ENCODE measurements at places on chromosomes 16 and 17.
A peak's percentile ranks its signal among the peaks of the same experiment; 100 is the strongest.

GRCh38 chr17:41496803-41497484 lies 7.2 kb upstream of the KRT36 start:
- DNase-seq, result peak; percentile 64
- H3K4me3 ChIP-seq, result no peak overlapping the region
- peaks cover 12% of the 10 kb centered on the region for H3K4me1 ChIP-seq
- H3K27me3 ChIP-seq, result peaks cover 39% of the 10 kb centered on the region

- no peak overlapping the region for H3K4me3 ChIP-seq
- peaks cover 47% of the 10 kb centered on the region for H3K36me3 ChIP-seq
- H3K4me1 ChIP-seq, result no peaks in the 10 kb centered on the region
- no peaks in the 10 kb centered on the region for H3K27me3 ChIP-seq
- no peak for DNase-seq
- H3K27ac ChIP-seq, result peak overlapping the region; percentile 62
Observed at GRCh38 chr17:3929181-3929580, 12.9 kb upstream of the P2RX1 start.

DNA sequence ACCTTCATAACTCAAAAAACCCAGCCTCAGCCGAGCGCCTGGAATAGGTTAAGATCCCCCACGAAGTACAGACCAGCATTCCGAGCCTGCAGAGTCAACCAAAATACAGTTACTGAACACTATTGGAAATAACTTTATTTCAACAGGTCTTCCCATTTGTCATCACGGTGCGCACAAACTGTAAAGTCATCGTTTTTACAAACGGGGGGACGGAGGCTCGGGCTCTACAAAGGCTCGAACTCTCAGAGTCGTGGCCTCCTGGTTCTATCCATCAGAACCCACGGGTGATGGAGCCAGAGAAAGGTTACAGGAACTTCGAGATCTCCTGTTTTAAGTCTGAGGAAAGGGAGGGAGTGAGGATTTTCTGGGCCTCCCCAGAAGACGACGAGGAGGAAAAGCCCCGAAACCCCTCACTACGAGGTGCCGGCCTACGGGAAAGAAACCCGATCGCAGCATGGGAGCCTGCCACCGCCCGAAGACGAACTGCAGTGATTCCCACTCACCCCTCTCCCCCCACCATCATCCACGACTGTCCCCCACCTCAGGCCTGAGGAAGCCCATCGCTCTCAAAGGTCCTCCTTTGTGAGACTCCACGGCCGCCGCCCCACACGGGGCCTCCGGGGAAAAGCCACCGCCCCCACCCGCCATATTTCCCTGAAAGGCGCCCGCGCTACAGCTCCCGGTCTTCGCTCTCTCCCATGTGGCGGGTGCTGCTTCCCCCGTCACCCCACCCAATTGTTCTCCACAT lies 917 bp downstream of the YWHAE start:
- H3K4me1 ChIP-seq, result peaks cover 43% of the 10 kb centered on the region
- peak overlapping the region; percentile 100 for H3K4me3 ChIP-seq
- no peak for DNase-seq

DNA sequence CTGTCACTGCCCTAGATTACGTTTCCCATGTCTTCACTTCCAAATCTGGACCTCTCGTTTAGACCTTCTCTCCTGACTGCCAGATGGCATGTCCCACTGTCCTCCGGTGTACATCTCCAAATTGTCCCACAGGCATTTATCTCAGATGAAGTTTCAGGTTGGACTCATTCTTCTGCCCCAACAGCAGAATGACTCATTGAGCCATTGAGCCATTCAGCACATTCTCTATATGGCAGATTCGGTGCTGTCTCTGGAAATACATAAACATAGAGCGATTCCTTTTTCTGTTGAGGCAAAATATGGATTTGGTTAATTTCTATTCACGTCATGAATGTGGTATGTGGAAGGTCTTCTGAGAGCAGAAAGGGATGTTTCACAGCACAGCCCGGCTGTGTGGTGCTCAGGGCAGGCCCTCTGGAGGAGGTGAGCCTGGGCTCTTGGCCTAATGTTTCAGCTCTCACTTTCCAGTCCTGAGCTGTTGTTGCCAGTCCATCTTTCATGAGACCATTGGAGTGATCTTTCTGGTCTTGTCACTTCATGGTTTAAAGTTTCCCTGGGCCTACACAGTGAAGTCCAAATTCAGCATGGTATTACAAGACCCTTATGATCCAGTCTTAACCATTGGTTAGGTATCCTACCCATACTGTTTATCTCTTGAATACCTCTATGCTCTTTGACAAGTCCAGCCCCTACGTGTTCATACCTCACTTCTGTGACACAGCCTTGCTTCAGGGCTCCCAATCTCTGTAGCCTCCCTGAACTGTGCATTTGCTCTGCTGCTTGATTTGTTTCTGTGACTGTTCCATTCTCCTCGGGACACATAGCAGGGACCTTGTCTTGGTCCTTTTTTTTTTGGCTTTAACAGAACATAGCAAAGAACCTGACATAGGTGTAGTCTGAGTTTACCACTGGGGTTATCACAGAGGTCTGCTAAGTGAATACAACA lies 15.9 kb downstream of the HAPSTR1 start:
- no peak overlapping the region for H3K27ac ChIP-seq
- H3K4me3 ChIP-seq, result peak overlapping the region; percentile 30
- H3K4me1 ChIP-seq, result peaks cover 44% of the 10 kb centered on the region
- no peaks in the 10 kb centered on the region for H3K27me3 ChIP-seq
- peaks cover 38% of the 10 kb centered on the region for H3K36me3 ChIP-seq

GRCh38 chr16:57140931-57141668 lies 44.7 kb downstream of the PSME3IP1 start:
- DNase-seq, result no peak
- H3K4me3 ChIP-seq, result no peak overlapping the region
- peaks cover 43% of the 10 kb centered on the region for H3K4me1 ChIP-seq
- H3K27ac ChIP-seq, result no peak overlapping the region
- peaks cover 22% of the 10 kb centered on the region for H3K36me3 ChIP-seq

DNA sequence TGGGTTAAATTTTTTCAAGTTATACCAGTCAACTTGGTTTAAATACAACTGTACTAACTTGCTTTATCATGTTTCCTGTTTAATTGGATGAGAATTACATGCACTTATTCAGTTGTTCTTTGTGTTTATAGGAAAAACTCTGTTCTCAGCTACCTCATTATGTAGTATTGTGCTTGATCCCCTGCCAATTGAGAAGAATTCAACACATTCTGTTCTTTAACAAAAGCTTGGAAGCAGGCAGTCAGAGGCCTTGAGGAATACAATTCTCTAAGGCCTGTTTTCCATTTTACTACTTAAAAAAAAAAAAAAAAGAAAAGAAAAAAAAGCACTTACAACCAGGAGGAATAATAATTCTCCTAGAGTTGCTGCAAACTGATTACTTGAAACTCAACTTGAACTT lies 60.6 kb upstream of the CMIP start:
- H3K36me3 ChIP-seq, result peaks cover 6% of the 10 kb centered on the region
- H3K4me1 ChIP-seq, result no peaks in the 10 kb centered on the region
- DNase-seq, result no peak
- no peak overlapping the region for H3K4me3 ChIP-seq
- no peak overlapping the region for H3K27ac ChIP-seq

DNA sequence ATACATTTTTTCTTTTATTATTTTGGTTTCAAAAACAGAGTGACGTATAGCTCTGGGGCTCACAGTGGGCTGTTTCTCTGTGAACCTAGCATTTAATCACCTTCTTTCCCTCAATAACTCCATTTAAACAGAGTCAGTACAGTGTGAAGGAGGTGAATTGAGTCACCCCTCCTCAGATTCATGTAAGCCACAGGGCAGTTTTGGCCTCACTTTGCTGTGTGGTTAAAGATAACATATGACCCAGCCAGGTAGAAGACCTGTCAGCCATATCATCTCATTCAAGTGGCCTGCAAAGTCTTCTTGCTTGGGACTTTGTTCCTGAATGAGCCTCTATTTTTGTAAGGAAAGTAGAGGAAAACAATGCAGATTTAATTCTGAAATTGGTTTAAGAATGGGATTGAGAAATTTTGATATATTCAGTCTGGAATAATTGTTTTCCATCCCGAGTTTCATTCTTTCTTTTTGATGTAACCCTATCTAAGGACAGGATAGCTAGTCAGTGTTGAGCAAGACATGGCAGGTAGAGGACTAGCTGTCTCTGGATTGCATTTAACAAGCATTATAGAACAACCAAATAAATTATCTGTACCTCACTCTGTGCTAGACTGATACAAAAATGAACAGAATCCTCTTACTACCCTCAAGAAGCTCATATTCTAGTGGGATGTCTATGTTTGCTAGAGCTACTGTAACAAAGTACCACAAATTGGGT lies 13.1 kb downstream of the MAP2K6 start:
- no peaks in the 10 kb centered on the region for H3K27me3 ChIP-seq
- H3K4me1 ChIP-seq, result peaks cover 42% of the 10 kb centered on the region
- H3K4me3 ChIP-seq, result no peak overlapping the region
- H3K36me3 ChIP-seq, result peaks cover 2% of the 10 kb centered on the region
- DNase-seq, result no peak

DNA sequence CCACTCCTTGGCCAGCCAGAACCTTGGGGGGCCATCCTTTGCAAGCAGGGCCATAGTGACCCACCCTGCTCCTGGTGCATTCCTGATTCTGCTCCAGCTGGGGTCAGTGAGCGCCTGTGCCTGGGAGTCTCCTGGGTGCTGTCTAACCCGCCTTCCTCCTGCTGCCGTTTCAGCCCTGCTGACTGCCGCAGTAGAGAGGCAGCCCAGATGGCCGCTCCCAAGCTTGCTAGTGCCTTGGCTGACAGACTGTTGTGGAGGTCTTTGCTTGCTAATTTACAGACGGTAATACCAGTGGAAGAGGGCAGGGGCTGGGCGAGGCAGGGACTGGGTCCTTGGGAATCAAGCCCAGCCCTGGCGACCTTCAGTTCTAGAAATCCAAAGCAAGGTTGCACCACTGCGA lies 99.6 kb downstream of the SOCS1 start:
- no peak for DNase-seq
- peaks cover 27% of the 10 kb centered on the region for H3K4me1 ChIP-seq
- H3K36me3 ChIP-seq, result peaks cover 66% of the 10 kb centered on the region
- H3K27me3 ChIP-seq, result no peaks in the 10 kb centered on the region
- H3K4me3 ChIP-seq, result no peak overlapping the region
- no peak overlapping the region for H3K27ac ChIP-seq

DNA sequence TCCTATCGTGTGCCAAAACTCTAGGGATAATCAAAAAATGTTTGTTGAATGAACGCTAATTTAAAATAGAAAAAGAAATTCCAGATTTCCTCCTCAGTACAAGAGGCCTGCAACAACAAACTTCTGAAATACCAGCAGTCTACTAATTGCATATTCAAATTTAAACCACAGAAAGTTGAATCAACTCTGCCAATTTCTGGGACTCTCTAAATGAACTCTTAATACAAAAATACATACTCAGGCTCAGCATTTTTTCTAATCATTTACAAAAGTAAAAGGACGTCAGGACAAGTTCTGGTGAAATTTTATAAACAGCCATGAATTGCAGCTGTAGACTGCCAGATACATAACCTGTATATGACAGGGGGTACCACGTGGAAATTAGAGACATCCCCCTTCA lies 49.0 kb downstream of the KANSL1 start:
- peaks cover 59% of the 10 kb centered on the region for H3K4me1 ChIP-seq
- H3K36me3 ChIP-seq, result peaks cover 10% of the 10 kb centered on the region
- no peak for DNase-seq
- H3K27ac ChIP-seq, result peak overlapping the region; percentile 84
- peak overlapping the region; percentile 52 for H3K4me3 ChIP-seq

DNA sequence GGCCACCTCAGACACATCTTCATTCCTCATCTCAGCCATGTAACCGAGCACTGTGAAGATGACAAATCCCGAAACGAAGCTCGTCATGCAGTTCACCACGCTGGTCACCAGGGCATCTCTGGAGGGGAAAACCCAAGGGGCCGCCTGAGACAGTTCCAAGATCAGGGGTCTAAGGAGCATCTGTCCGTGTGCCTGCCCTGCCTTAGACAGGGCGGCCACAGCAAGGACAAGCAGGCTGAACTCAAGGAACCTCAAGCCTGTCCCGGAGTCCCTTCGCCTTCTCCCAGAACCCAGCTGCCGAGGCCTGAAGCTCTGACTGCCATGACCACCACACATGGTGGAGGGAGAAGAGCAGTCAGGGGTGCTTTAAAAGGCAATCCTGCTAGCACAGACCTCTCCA lies 22.7 kb downstream of the SLC6A4 start:
- H3K36me3 ChIP-seq, result peaks cover 4% of the 10 kb centered on the region
- H3K27ac ChIP-seq, result peak overlapping the region; percentile 77
- no peak overlapping the region for H3K4me3 ChIP-seq
- DNase-seq, result peak; percentile 43
- peaks cover 15% of the 10 kb centered on the region for H3K27me3 ChIP-seq
- H3K4me1 ChIP-seq, result peaks cover 19% of the 10 kb centered on the region

DNA sequence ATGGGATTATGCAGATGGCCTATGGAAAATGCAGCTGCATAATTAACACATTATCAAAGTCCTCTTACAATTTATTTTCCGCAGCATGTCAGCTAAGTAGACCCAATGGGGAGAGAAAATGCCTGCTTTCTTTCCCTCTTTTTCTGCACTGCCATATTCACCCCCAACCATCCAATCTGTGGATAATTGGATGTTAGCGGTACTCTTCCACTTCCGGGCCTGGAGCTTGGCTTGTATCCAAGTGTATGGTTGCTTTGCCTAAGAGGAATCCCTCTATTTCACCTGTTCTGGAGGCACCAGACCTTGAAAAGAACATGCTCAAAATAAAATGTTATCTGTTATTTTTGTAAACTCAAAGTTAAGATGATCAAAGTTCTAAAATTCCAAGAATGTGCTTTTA lies 41.1 kb upstream of the CACNG3 start:
- peaks cover 58% of the 10 kb centered on the region for H3K36me3 ChIP-seq
- peak overlapping the region; percentile 69 for H3K27ac ChIP-seq
- no peak for DNase-seq

DNA sequence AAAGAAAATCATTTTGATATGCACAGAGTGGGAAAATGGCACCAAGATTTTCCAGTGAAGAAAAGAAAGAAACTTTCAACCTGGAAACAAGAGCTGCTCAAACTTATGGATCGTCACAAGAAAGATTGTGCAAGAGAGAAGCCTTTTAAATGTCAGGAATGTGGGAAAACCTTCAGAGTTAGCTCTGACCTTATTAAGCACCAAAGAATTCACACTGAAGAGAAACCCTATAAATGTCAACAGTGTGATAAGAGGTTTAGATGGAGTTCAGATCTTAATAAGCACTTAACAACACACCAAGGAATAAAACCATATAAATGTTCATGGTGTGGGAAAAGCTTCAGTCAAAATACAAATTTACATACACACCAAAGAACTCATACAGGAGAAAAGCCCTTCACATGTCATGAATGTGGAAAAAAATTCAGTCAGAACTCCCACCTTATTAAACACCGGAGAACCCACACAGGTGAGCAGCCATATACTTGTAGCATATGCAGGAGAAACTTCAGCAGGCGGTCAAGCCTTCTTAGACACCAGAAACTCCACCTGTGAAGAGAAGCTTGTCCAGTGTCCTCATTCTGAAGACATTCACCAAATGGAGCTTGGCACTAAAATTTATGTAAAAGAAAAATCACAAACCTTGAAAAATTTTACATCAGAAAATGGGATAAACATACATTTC lies 12.2 kb downstream of the ZNF75A start:
- no peaks in the 10 kb centered on the region for H3K27me3 ChIP-seq
- no peaks in the 10 kb centered on the region for H3K4me1 ChIP-seq
- no peak for DNase-seq
- H3K27ac ChIP-seq, result peak overlapping the region; percentile 69
- H3K36me3 ChIP-seq, result peaks cover 79% of the 10 kb centered on the region

Data from stimulated activated naive B cell treated with anti-CD40 and anti-IgM and Interleukin-4, amounts not matched to agents 10 μg/mL and 1 μg/mL and 100 μg/mL, for 72 hours (primary cell).